Stimulated activated naive CD8-positive, alpha-beta T cell treated with anti-CD3 and anti-CD28 coated beads, Interleukin-15, amount 100 ng/mL, for 72 hours (primary cell): ENCODE measurements at places on chromosomes 2 and 18.

DNA sequence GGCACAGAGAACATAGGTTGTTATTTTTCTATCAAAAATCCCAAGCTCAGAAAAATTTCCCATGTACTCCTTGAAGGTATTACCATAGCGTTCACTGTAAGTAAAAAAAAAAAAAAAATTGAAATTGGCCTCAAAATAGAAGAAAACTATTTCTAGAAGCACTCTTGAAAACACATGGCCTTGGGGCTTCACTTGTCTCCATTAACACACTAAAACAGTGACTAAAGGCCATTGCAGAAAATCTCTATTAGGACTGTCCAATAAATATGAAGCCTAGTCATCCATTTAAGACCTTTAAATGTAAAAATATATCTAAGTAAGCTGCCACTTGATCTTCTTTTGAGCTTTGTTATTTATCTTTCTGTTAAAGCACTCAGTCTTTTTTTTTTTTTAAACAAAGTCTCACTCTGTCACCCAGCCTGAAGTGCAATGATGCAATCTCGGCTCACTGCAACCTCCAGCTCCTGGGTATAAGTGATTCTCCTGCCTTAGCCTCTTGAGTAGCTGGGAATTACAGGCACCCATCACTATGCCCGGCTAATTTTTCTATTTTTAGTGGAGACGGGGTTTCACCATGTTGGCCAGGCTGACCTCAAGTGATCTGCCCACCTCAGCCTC, 35.8 kb downstream of the CCDC68 start:
- DNase-seq = no peak

DNA sequence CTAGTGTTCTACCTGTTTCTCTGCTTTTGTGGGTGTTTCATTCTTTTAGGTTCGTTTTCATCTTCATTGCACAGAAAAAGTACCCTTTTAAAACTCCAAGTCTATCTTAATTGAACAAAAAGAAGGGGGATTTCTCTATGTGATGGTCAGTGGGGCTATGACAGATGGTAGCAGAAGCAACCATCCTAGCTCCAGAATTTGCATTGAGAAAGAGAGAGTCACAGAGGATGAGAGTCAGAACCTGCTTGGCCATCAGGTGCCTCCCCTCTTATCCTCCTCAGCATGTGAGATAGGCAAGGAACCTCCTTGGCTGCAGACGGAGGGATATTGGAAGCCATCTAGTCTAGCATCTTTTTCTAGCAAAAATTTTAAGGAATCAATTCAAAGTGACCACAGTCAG, 398.0 kb upstream of the DCC start:
- DNase-seq = no peak

DNA sequence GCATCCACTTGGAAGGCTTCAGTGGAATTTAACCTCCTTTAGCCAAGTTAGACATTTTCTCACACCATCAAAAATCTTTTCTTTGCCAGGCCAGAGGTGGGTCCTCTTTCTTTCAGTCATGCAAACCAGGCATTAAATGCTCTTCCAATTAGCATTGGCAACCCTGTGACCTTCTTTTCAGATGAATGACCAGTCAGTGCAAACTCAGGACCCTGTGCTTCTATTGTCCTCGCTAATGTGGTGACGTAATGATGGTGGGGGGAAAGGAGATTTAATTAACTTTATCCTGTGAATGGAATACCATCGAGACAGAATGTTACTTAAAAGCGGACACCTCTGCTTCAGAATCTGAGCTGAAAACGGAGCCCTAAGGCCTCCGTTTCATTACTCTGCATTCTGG, 23.2 kb upstream of the STPG4 start:
- DNase-seq = no peak

DNA sequence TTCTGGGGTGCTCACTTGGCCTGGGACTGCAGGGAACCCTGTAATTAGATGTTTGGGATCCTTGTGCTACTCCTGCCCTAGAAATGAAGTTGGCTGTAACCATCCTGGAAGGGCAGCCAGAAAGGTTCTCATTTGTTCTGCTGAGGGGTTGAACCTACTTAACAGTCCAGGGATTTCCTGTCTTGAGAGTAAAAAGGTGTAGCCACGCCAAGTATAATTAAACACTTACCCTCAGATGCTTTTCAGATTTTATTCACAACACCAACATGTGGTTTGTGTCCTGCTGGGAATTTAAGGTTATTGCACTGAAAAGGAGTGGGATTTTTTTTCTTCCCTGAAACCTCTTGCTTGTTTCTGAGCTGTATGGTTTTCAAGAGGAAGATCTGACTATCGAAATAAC, 222.4 kb upstream of the APCDD1 start:
- DNase-seq = no peak

DNA sequence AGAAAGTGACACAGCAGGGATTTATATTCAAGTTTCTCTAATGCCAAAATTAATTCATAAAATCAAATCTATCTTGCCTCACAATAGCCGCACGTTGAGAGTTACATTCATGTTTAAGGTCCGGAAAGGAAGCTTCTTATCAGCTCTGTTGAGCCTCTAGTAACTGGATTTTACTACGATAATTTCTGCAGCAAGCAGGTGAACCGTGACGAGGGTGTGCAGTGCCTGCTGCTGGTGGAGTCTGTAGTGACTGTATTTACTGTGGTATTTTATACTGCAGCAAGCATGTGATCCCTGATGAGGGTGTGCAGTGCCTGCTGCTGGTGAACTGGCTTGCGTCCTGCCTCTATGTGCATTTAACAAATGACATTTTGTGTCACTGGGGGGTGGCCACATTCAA, 120.0 kb downstream of the SNTG2 start:
- DNase-seq = no peak

GRCh38 chr2:237312021-237312755, 101.8 kb downstream of the COL6A3 start:
- DNase-seq = no peak

DNA sequence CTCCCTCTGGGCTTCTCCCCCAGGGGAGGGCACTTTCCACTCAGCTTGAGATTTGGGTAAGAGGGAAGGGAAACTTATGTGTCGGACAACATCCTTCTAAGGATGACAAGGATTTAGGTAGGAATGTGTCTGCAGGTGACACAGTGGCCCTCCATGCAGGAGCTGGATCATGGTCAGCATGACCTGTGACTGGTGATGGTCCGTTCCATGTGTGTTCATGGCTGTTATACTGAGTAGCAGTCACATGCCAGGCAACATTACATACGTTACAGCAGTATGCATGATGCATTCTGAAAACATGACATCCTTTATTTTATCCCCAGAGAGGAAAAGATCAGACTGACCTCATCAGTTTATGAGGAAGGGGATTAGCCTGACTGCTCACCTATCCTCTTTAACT, 192.1 kb downstream of the SEPTIN10 start:
- no peak for DNase-seq

- DNase-seq = no peak
These were observed 2.8 kb downstream of the NOL4 start for GRCh38 chr18:34221971-34222306.

GRCh38 chr2:46510598-46511177, 31.3 kb downstream of the TMEM247 start:
- DNase-seq = no peak

DNA sequence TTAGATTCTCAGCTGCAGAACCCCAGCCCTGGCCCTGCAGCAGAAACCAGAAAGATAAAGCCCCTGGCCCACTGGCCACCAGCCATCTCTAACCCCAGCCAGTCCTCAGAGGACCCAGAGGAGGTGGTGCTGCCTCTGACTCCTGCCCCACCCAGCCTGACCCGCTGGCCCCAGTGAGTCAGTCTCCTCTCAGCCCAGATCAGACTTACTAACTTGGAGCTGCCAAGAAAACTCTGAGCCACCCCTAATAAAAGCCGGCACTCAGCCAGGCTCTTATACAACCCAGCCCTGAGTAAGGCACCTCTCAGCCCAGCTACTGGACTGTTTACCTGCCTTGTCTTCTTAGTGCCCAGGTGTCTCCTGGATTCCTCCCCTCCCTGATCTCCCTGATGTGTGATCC, 2.0 kb downstream of the SLC14A2 start:
- no peak for DNase-seq

- DNase-seq = no peak
These were observed 28.9 kb downstream of the RAB31 start for GRCh38 chr18:9737006-9737405.

GRCh38 chr2:204177251-204177976, 240.9 kb downstream of the ICOS start:
- no peak for DNase-seq

DNA sequence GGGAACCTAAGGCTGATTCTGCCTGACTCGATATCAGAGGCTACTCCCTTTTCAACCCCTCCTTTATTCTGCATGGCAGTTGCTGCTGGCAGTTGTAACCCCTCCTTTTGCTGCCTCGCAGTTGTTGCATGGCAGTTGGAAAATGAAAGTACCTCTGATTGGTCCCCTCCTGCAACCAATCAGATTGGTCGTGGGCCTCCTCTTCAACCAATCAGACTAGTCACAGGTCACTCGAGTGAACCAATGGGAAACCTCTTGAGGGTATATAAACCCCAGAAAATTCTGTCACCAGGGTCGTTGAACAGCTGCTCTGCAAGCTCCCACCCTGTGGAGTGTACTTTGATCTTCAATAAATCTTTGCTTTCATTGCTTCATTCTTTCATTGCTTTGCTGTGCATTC, 294.3 kb upstream of the SLC8A1 start:
- no peak for DNase-seq

- no peak for DNase-seq
These were observed 11.2 kb upstream of the GALM start for GRCh38 chr2:38654528-38655381.

DNA sequence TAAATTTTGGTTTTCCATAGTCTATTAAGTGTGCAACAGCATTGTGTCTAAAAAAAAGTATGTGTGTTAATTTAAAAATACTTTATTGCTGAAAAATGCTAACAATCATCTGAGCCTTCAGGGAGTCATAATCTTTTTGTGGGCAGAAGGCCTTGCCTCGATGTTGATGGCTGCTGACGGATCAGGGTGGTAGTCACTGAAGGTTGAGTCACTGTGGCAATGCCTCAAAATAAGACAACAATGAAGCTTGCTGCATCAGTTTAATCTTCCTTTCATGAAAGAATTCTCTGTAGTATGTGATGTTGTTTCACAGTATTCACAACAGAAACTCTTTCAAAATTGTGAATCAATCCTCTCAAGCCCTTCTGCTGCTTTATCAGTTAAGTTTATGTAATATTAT, 31.3 kb downstream of the HDHD2 start:
- DNase-seq = no peak

GRCh38 chr18:75364512-75365253, 62.8 kb downstream of the SMIM21 start:
- no peak for DNase-seq

- no peak for DNase-seq
These were observed 84.7 kb upstream of the ST6GAL2 start for GRCh38 chr2:106970471-106971261.

DNA sequence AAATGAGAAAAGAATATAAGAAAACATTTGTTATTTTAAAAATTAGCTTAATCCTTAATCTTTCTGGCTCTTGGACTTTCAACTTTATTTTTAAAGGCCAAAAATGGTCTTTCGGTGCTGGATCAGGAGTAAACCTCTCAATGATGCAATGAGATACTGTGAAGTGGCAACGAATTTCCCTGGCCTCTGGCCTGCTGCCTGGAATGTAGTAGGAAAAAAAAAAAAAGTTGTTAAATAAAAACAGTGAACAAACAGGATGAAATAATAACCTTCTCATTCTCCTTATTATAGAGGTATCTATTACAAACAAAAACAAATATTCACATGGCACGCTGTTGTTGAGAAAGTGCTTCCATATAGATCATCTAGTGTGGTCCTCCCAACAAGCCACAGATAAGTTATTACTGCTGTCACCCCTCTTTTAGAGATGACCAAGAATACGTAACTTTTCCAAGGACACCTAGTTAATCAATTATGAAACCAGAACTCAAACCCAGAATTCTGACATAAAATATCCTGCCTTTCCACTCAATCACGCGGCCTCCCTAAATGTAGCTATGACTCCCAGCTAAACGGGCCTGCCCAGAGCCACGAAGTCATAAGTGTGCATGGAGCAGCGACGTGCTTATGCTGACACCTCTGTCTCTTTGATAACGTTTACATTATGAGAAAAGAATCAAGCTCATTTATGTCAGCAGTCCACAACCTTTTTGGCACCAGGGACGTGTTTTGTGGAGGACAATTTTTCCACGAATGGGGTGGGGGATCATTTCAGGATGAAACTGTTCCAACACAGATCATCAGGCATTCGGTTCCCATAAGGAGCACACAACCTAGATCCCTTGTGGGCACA, 170.9 kb downstream of the BCL2 start:
- no peak for DNase-seq

- DNase-seq = no peak
These were observed 35.7 kb downstream of the ODC1 start for GRCh38 chr2:10412380-10412779.

DNA sequence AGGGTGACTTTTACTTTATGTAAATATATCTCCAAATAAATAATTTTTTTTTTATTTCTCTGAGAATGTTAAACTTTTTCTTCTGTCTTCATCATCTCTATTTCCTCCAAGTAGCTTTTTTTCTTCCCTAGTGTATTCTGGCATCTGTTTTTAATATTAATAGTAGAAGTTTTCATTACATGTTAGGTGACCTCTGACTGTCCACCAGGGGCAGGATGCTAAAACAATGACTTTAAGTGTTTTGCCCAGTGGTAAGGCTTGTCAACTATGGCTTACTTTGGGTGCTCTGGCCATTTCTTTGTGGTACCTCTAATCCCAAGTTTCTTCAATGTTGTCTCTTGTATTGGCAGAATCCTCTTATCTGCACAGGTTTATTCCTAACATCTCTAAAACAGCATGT, 127.1 kb downstream of the SRBD1 start:
- no peak for DNase-seq

DNA sequence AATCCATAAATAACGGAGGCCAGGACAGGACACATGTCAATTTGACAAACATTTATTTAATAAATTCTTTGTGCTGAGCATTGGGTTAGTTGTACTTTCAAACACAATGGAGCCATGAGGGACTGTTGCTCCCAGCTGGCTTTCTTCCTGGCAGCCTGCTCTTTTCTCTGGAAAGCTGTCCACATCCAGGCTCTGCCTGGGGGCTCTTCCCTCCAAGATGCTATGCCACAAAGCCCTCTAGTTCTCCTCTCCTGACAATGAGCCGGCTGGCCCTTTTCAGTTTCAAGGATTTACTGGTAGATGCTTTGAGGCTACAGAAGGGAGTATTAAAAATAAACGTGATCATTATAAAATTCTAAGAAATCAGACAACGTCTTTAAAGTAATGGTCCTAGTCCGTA, 44.1 kb upstream of the SLC14A2 start:
- DNase-seq = no peak

- DNase-seq = no peak
These were observed 18.4 kb upstream of the WIPF1 start for GRCh38 chr2:174615871-174616436.
